ENCODE measurements at places on chromosomes 12 and 14.
A peak's percentile ranks its signal among the peaks of the same experiment; 100 is the strongest.

- no peak for DNase-seq
Measured at GRCh38 chr14:69698572-69698971, 68.4 kb upstream of the SRSF5 start.

- no peak for DNase-seq
Measured at GRCh38 chr14:83556746-83557453, 1973.0 kb upstream of the FLRT2 start.

DNA sequence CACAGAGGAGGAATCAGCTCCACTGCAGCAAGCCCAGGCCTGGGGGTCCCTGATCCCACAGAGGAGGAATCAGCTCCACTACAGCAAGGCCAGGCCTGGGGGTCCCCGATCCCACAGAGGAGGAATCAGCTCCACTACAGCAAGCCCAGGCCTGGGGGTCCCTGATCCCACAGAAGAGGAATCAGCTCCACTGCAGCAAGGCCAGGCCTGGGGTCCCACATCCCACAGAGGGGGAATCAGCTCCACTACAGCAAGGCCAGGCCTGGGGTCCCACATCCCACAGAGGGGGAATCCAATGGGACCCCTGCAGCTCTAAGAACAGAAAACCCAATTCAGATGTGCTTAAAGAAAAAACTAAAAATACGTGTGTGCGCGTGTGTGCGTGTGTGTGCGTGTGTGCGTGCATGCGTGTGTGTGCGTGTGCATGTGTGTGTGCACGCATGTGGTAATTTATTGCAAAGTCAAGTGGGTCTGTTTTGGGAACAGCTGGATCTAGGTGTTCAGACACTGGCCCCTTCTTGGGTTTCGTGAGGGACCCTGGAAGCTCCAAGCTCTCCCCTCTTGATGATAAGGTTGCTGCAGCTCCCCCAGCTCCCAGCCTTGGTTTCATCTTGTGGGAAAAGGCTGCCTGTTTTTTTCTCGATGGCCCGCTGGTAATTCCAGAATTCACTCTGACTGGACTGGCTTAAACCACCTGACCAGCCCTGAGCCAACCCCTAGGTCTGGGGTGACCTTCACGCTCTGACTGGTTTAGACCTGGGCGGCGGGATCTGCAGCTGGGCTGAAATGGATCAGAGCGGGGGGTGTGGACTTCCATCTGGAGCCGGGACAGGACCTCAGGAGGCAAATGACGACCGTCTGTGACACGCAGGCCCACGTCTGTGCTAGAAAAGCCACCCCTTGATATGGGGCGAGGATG, 47.1 kb downstream of the GALNT9 start:
- no peak for DNase-seq

- DNase-seq: no peak
Measured at GRCh38 chr14:71231521-71232393, 324.5 kb downstream of the PCNX1 start.

- peak; percentile 66 for DNase-seq
Measured at GRCh38 chr12:6936636-6937480, 6.8 kb upstream of the RNU7-1 start.
